MM.1S (cell line): ENCODE measurements at places on chromosomes 7 and 10.

GRCh38 chr7:25095516-25096345 lies 29.3 kb downstream of the CYCS start:
- no peak for DNase-seq
- no peaks in the 10 kb centered on the region for H3K36me3 ChIP-seq
- H3K4me1 ChIP-seq: peaks cover 3% of the 10 kb centered on the region; the same call in 1 of the 2 replicates
- no peak overlapping the region for H3K4me3 ChIP-seq
- no peak overlapping the region for H3K27ac ChIP-seq

DNA sequence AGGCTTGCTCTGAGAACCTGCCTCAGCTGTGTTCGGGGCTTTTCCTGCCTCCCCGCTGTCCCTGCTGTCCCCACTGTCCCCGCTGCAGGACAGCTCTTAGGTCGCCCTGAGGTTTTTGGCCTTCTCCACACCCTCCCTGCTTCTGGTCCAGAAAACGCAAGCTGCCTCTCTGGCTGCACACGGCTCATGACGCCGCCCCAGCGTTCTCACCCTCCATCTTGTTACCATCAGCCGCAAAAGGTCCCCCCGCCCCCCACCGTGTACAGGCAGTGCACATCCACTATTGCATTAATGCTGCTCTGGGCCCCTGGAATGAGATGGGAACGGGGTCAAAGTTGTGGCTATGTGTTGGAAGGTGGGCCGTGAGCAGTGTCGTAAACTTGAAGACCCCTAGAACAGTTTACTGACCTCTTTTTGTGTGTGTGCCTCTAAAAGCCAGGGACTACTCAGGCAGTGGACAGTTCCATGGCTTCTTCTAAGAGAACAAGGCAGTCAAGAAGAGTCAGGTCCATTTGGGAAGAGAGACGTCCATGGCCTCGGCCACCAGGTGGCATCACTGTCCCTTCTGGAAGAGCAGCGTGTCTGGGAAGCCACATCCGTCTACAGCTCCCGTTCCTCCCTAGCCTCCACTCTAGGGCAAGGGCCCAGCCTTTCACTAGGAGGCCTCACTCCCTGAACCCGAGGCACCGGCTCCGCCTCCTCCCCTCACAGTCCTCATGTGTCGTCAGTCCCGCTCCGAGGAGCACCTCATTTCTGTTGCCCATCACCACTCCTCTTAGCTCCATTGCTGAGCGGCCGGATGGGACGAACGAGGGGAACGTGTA lies 38.5 kb upstream of the MKRN1 start:
- no peak overlapping the region for H3K27ac ChIP-seq
- H3K27me3 ChIP-seq: peaks cover 16% of the 10 kb centered on the region
- no peaks in the 10 kb centered on the region for H3K36me3 ChIP-seq

GRCh38 chr10:132283604-132284382 lies 24.0 kb downstream of the STK32C start:
- no peaks in the 10 kb centered on the region for H3K4me1 ChIP-seq
- H3K27me3 ChIP-seq: no peaks in the 10 kb centered on the region
- H3K27ac ChIP-seq: no peak overlapping the region
- no peak for DNase-seq

DNA sequence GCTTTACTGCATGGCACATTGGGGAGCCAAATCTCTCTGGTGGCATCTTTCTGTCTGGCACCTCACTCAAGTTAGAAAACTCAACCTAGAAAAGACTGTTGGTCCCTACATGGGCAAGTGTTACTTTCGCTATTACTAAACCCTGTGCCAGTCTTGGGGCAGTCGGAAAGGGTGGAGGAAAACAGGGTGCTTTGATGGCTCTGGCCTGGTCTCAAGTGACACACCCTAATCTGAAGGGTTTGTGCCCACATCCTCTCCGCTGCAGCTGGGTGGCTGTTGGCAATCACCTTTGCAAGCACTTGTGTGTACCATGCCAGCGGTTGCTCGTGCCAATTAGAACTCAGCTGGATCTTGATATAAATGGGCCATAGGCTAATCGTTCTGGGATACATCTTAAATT lies 159.8 kb upstream of the ITGB1 start:
- no peaks in the 10 kb centered on the region for H3K4me1 ChIP-seq
- DNase-seq: no peak
- H3K4me3 ChIP-seq: no peak overlapping the region
- H3K27me3 ChIP-seq: no peaks in the 10 kb centered on the region

- no peak overlapping the region for H3K27ac ChIP-seq
- no peak for DNase-seq
- no peak overlapping the region for H3K4me3 ChIP-seq
- no peaks in the 10 kb centered on the region for H3K4me1 ChIP-seq
- H3K36me3 ChIP-seq: no peaks in the 10 kb centered on the region
Measured at GRCh38 chr7:14714161-14714728, 188.3 kb downstream of the DGKB start.

DNA sequence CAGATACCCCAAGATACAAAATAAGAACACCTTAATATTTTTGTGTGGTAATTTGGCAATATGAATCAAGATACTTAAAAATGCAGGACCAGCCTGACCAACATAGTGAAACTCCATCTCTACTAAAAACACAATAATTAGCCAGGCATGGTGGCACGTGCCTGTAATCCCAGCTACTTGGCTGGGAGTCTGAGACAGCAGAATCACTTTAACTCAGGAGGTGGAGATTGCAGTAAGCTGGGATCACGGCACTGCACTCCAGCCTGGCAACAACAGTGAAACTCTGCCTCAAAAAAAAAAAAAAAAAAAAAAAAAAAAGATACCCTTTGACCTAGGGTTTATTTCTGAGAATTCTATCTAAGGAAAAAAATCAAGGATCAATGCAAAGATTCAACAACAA lies 450.7 kb downstream of the SORCS1 start:
- no peaks in the 10 kb centered on the region for H3K36me3 ChIP-seq
- DNase-seq: no peak
- H3K4me3 ChIP-seq: no peak overlapping the region
- no peaks in the 10 kb centered on the region for H3K27me3 ChIP-seq
- no peak overlapping the region for H3K27ac ChIP-seq
- H3K4me1 ChIP-seq: no peaks in the 10 kb centered on the region

DNA sequence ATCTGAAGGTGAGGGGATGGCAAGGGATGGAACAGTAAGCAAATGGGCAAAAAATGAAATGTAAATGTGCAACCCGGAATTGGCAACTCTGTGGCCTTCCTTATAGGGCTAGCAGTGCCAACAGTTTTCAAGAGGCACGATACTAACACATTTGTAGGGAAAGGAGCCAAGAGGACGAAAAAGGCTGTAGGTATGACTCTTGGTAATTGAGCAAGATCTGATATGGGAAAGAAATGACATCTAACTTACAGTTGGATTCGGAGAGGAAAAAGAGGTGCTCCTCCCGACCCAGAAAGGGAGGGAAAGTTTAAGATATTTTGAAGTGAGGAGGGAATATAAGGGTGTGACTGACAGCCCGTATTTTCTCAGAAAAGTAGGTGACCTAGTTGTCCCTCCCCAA lies 2.1 kb upstream of the CREM start:
- no peak overlapping the region for H3K27ac ChIP-seq
- no peak overlapping the region for H3K4me3 ChIP-seq
- H3K27me3 ChIP-seq: no peaks in the 10 kb centered on the region
- peaks cover 7% of the 10 kb centered on the region; the same call in 1 of the 2 replicates for H3K4me1 ChIP-seq
- no peak for DNase-seq

GRCh38 chr10:11162828-11163599 lies 145.3 kb downstream of the CELF2 start:
- H3K36me3 ChIP-seq: 0 out of 2 replicates have a peak, but pooled peaks cover 4% of the 10 kb centered on the region
- peaks cover 31% of the 10 kb centered on the region for H3K4me1 ChIP-seq

DNA sequence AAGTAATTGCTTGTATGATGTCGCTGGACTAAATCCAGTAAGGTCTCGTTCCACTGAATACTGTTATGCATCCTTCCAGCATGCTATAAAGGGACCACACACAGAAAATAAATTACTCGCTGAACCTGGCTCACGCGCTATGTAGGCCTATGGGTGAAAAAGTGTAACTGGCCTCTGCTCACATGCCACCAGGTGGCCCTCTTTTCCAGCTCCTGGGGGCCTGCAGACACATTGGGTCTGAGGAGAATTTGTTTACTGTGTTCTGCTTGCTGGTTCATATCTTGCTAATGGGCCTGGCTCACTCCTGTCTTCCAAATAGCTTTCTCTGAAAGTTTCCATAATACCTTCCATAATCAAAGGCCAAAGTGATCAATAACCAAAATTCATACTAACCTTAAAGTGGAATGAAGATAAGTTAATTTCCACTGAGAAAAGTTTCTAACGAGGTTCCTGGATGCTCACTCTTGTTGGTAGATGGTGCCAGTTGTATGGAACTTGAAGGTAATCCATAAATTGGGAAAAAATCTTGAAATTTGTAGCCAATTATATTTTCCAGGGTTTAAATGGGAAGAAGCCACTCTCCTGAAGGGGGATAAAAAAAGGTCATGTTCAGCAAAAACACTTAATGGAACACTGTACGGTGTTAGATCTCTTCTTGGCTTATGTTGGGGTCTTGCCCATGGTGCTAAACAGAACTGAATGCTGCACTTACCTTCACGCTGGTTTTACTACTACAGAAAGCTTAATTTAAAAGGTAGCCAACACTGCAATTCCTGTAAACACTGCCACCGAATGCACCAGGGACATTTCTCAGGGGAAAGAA lies 27.0 kb upstream of the ZPBP start:
- H3K4me1 ChIP-seq: peaks cover 6% of the 10 kb centered on the region; the same call in 1 of the 2 replicates
- H3K36me3 ChIP-seq: no peaks in the 10 kb centered on the region
- H3K27me3 ChIP-seq: no peaks in the 10 kb centered on the region
- H3K4me3 ChIP-seq: no peak overlapping the region
- no peak overlapping the region for H3K27ac ChIP-seq

DNA sequence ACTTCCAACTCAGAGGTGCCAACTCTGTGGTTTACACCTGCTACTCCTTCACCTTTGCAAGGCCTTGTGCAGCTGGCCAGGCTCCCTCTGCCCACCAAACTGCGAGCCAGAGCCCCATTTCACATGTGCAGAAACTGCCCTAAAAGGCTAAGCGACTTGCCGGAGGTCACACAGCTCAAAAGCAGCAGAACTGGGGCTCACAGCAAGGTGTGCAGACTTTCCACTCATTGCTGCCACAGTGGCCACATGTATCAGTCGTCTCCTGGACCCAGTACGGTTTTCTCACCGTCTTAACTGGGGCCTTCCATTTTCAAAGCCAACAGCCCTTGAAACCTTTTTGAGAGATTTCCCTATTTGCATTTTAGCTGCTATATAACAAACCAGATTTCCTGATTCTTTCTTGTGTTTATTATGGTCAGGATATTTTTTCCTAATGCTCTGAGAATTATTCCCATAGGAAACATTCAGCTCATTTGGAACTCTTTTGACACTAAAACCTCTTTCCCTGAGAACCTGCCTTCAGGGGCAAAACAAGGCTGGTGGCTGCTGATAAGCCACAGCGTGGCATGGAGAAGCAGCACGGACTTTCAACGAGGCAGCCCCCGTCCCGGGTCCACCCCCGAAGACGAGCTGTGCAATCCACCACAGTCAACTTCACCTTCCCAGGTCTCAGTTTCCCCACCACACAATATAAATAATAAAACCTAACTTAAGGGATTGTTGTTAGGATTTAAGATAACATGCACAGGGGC lies 29.9 kb downstream of the SORBS1 start:
- H3K27ac ChIP-seq: no peak overlapping the region
- DNase-seq: no peak
- no peaks in the 10 kb centered on the region for H3K4me1 ChIP-seq
- no peaks in the 10 kb centered on the region for H3K36me3 ChIP-seq
- no peak overlapping the region for H3K4me3 ChIP-seq

DNA sequence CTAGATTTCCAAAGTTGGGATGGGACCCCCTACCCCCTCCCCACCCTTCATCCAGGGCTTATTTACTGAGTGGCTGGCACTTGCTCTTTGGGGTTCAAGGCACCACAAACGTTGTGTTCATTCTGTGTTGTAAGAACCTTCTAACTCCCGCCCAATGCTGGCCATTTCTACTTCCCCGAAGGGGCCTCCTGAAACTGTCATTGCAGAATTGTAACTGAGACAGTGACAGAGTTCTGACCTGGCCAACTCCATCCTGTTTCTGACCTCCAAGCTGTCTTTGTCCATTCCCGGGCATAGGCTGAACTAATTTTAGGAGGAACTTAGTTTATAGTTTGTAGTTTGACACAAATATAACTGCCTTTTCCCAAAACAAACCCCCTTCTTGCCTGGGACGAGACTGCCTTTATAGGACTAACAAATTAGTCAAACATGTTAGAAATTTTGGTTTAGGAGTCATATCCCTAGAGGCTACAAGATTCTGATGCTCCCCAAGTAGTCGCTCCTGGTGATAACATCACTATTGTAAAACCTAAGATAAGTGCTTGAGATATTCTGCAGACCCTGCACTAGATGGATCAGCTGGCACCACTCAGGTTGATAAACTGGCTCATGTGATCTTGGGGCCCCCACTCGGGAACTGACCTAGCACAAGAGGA lies 34.8 kb upstream of the ZMIZ2 start:
- no peak overlapping the region for H3K4me3 ChIP-seq
- H3K27me3 ChIP-seq: no peaks in the 10 kb centered on the region
- H3K27ac ChIP-seq: no peak overlapping the region
- DNase-seq: no peak
- no peaks in the 10 kb centered on the region for H3K36me3 ChIP-seq

DNA sequence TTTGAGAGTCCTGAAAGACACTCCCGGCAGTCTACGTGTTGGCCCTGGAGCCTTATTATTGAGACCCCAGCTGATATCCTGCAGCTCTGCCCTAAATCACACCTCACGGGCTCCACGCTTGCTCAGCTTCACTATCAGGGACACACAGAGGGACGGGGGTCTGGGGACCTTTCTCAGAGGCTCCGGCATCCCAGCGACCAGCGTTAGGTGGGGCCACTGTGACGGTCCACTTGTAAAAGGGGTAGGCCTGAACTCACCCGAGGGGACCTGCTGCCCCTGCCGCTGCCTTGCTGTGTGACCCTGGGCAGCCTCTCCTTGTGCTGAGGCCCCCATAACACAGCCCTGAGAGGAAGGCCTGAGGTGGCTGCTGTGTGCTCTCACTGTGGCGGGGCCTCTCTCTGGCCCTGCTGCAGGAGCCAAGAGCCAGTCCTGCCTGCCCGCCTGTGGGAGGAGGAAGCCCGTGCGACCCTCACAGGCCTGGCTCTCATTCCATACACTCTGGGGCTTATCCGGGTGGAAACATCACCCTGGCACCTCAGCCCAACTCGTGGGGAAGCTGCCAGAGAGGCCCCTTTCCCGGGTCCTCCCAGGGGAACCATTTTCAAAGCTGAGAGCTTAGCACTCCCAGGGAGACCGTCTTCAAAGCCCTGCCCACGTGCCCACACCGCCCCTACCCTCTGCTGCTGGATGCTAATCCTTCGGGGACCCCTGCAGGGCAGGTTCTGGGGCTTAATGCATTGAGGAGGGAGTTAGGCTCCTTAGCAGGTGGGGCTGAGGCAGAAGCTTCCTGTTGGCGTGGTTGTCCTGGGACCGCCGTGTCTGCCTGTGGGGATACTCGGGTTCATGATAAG lies 21.7 kb downstream of the AQP1 start:
- no peaks in the 10 kb centered on the region for H3K36me3 ChIP-seq
- no peaks in the 10 kb centered on the region for H3K27me3 ChIP-seq
- H3K4me3 ChIP-seq: no peak overlapping the region
- no peak for DNase-seq

GRCh38 chr10:26454891-26455290 lies 16.8 kb downstream of the APBB1IP start:
- no peaks in the 10 kb centered on the region for H3K36me3 ChIP-seq
- no peak overlapping the region for H3K27ac ChIP-seq
- no peak overlapping the region for H3K4me3 ChIP-seq

- no peak overlapping the region for H3K4me3 ChIP-seq
- no peaks in the 10 kb centered on the region for H3K27me3 ChIP-seq
- no peaks in the 10 kb centered on the region for H3K4me1 ChIP-seq
- no peak overlapping the region for H3K27ac ChIP-seq
Measured at GRCh38 chr10:5530412-5530806, 5.6 kb downstream of the CALML3 start.

- H3K4me3 ChIP-seq: no peak overlapping the region
- H3K27ac ChIP-seq: no peak overlapping the region
- H3K27me3 ChIP-seq: no peaks in the 10 kb centered on the region
- H3K36me3 ChIP-seq: no peaks in the 10 kb centered on the region
- no peaks in the 10 kb centered on the region for H3K4me1 ChIP-seq
- no peak for DNase-seq
Measured at GRCh38 chr10:107011105-107011504, 153.4 kb downstream of the SORCS1 start.
